ENCODE measurements at places on chromosomes 4 and X.

DNA sequence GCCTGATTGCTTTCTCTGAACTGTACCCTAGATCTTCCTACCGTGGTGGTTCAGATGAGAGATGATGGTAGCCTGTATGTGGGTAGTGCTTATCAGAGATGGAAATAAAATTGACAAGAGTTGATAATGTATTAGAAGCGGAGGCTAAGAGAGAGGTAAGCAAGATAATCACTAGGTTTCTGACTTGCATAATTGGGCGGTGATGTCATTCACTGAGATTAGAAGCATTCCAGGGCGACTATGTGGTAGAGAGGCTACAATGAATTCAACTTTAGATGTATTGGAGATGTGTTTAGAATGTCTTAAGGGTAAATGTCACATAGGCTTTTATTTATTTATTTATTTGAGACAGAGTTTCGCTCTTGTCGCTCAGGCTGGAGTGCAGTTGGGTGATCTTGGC lies 415 bp upstream of the TENM3 start:
- no peak for DNase-seq

GRCh38 chr4:134463771-134464170 lies 262.2 kb upstream of the PABPC4L start:
- DNase-seq = no peak

DNA sequence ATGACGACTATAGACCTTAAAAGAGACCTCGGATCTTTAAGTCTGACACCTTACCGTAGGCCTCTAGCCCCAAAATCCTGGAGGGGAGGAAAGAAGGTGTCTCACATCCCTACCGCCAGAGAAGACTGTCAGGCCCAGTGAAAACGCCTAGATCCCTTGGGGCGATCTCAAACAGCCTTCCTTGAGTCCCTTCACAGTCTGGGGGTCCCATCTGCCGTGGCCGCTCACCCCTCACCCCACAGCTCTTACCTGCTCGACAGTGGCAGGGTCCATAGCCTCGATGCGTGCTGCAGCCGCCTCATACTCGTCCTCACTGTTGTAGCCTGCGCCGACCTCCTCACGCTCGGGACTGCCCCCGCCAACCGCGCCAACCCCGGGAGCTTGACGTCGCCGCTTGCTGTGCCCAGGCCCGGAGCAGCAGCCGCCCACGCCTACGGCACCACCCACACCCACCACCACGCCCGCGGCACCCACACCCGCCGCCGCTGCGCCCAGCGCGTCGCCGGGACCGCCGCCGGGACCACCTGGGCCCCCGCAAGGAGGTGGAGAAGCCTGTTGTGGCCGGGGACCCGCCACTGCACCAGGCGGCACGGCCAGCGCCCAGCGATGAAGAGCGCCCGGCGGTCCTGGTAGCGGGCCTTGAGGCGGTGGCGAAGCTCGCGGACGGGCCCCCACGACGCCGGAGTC lies 536 bp downstream of the OTUD5 start:
- peak; percentile 42 for DNase-seq

- peak; percentile 26 for DNase-seq
Measured at GRCh38 chr4:173333658-173334084, 487 bp downstream of the HMGB2 start.

DNA sequence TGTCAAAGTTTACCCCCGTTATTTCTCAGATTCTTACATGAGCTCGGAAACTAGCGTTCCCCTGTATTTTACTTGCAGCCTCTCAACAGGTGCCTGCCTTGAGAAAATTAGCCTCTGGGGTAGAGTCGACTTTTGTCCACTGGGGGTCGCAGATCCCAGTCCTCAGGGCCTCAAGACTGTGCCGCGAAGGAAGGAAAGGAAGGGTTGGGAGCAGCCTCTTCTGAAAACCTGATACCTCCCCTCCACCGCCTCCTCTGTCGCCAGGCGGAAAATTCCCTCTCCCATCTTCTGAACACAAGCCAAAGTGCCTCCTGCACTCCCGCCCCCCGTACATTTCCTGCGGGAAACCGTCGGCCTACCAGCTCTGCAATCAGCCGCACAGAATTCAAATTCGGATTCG lies 44.4 kb upstream of the TMSB15B start:
- peak; percentile 33 for DNase-seq
